Cortex of kidney (tissue), 1 donor: ENCODE measurements at places on chromosomes 2 and 18.

DNA sequence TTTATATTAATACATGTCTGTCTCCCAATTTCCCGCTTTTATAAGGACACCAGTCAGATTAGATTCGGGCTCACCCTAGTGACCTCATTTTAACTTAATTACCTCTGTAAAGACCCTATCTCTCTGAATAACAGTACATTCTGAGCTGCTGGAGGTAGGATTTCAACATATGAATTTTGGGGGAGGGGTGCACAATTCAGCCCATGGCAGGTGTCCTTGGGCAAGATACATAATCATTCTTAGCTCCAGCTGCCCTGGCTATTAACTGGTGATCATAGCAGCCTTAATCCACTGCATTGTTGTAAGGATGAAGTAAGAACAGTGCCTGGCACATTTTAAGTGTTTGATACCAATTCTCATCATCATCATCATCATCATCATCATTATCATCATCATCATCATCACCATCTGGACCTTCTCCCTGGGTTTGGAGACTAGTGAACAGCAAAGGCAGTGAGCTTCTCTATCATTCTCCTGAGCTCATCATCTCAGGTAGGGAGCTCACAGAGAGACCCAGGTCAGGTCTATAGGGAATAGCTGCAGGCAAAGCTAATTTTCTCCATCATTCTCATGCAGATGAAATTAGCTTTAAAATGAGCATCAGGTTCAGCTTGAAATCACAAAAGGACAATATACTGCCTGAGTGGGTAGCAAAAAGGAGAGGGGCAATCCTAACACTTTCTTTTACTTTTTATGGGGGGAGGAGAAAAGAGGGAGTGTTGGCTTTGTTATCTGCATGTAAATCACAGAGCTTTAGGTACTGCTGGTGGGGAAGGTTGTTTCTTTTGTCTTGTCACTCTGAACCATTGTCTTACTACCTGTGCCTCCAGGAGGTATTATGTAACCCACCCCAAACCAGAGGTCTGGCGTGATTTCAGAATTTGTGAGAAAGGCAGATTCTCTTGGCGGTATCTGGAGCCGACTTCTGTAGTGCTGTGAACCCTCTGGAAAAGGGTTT lies 125.5 kb upstream of the SPRED2 start:
- DNase-seq: no peak

GRCh38 chr2:69125816-69126215 lies 112.8 kb downstream of the ANTXR1 start:
- no peak for DNase-seq

GRCh38 chr2:26178746-26179436 lies 6.0 kb downstream of the GAREM2 start:
- no peak for DNase-seq

DNA sequence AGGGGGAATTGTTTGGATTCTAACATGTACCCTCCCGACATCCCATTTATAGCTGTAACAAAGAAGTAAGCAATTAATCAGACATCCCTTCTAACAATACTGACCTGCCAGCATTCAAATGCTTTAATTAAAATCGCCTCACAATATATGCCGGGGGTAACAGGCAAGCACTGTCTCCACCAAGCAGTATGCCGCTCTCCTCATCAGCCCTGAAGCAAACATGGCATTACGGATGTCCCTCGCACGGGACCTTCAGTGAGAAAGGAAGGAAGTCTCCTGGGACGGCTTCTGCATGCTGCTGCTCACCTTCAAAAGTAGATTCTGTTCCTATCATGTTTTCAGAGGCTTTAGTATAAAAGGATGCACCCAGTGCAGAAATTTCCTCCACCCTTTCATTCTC lies 292.7 kb upstream of the POU3F3 start:
- DNase-seq: no peak

DNA sequence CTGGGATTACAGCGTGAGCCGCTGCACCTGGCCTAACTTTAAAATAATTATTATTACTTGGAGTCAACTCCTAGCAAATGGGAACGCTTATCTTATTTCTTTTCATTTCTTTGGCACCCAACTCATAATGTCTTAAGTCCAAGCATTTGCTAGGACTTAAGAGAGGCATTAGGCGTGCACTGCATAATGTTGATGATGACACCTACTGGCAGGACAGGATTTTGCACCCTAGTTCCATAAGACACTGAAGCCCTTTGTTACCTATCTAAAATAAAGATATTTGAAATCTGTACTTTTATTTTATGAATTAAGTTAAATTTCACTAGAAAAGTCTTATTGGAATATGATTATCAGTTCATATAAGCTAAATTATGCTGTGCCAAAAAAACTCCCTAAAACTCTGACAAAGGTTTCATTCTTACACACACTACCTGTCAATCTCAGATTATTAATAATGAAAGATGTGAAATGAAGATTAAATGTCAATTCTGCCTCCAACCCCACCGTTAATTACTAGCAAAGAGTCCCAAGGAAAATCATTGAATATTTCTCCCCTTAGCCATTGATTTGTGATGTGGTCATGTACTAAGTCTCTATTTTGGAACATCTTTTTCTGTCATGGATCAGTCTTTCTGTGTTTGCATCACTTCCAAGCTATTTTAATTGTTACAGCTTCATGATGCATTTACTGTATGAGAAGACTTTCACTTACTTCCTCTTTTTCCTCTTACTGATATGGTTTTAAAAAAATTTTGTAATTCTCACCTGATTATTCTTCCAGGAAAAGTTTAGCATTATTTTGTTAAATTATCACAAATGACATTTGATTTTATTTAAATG lies 12.7 kb upstream of the CDH2 start:
- DNase-seq: no peak

DNA sequence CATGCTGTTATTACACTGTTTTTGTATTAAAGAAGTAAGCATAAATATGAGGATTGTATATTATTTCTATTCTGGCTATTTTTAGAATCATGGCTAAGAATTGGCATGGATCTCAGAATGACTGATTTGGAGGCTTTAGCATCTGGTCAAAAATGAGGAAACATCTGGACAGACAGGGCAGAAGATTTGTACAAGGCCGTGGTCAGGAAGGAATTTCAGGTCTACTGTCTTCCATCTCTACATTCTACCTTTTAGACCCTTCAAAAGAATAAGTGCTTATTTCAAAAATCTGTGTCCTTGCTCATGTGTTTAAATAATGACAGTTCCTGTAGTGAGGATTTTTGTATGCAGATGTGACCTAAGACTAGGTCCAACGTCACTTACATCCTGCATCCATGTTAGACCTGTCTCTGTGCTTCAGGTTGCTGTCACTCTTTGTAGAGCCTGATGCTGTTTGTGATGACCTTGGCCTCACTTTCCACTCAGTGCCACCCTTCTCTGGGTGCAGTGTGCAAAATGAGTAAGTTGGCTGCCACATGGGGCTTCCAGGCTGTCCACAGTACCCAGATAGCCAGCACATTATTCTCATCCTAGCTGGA lies 54.7 kb upstream of the B3GNT2 start:
- no peak for DNase-seq

- DNase-seq: no peak
These were observed 54.3 kb downstream of the EDAR start for GRCh38 chr2:108934583-108935245.

DNA sequence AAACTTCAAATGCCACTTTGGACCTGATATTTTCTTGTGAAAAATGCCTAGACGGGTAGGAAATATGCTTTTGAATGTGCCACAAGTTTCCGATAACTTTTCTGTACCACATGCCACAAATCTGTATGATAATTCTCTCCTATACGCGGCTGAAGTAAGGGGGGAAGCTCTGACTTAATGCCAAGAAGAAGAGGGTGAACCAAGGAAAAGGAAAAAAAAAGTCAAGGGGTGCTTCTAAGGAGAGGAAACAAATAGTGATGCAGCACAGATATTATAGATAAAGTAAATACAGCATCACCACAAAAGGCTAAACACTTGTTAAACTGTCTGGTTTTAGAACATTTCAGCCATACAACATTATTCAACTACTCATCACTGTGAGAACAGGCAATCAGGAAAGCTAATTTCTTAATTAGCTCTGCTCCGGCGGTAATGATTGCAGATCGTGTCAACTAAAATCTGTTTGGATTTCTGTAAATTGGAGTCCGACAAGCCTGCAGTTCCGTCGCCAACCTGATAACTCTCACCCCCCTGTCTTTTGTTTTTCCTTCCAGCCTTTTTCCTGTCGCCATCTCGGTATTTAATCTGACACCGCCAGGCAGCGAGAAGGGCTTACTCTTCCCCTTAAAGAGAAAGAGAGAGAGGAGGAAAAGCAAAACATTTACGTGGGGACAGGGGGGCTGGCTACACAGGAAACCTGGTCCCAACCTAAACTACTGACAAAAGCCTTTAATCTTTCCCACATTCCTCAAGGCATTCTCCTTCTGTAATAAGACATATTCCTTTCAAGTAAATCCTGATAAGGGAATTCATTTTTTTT lies 67.5 kb downstream of the ZEB2 start:
- DNase-seq: no peak

GRCh38 chr2:183458460-183458859 lies 334.2 kb downstream of the NUP35 start:
- no peak for DNase-seq

GRCh38 chr2:201779901-201780673 lies 646 bp downstream of the ALS2 start:
- DNase-seq: no peak

- no peak for DNase-seq
These were observed 135.7 kb downstream of the THADA start for GRCh38 chr2:43460174-43460546.
